ENCODE measurements at places on chromosomes 2 and 18. TPM values are rescaled to one million over a fixed set of nuclear protein-coding genes. Genes with fewer than 3 reads are reported as not detected.

The NT5DC4 gene
- total RNA-seq, result not detected

The KCNIP3 gene
- total RNA-seq, result not detected

The ZNF519 gene
- total RNA-seq, result 14.4 TPM

DNA sequence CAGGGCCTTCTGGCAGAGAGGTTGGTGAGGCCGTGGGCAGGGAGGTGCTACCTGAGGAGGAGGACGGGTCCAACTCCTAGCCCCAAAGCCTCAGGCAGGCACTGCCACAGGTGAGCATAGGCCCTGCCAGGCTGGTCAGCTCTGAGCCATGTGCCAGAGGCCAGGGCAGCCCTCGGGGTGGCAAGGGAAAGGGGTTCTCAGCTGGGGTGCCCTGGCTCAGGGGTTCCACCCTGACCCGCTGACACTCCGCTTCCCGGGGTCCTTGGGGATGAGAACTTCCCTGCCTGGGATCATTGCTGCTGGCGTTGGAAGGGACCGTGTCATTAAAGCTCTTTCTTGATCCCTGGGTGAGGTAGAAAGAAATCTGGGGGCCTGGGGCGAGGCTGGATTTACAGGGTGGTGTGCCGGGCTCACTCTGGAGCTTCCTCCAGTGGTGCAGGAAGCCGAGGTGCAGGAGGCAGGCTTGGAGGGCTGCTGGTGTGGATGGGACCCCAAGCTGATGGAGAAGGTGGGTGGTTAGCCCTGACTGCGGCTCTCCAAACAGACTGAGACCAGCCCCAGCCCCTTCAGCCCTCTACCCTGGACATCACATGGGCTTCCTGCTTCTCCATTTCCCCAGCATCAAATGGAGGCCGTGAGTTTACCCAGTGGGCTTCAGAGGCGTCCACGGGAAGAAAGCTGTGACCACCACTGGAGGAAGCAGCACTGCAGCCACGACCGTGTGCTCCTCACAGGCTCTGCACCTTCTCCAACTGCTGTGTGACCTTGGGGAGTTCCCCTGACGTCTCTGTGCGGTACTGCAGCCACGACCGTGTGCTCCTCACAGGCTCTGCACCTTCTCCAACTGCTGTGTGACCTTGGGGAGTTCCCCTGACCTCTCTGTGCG lies 295.2 kb downstream of the NDUFA10 start:
- no peaks in the 10 kb centered on the region for H3K36me3 ChIP-seq
- no peaks in the 10 kb centered on the region for H3K27me3 ChIP-seq
- H3K4me1 ChIP-seq, result no peaks in the 10 kb centered on the region
- no peak overlapping the region for H3K27ac ChIP-seq
- DNase-seq, result no peak

DNA sequence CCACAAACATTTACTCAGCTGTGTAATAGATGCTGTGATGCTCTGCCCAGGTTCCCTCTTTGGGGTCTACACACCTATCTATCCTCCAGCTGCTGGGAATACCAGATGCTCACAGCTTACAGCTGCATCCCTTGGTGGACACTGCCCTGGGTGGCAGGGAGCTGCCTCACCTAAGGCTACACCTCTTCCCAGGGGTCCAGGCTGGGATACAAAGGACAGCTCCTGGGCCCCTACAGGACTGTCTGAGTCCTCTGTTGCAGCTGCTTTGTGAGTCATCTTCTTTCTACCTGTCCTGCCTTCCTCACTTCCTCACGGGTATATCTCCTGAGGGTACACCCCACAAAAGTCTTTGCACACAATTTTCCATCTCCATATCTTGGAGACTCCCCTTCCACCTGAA lies 27.6 kb downstream of the THNSL2 start:
- no peak overlapping the region for H3K27ac ChIP-seq
- no peak overlapping the region for H3K4me3 ChIP-seq
- no peak for DNase-seq
- H3K4me1 ChIP-seq, result peaks cover 7% of the 10 kb centered on the region

DNA sequence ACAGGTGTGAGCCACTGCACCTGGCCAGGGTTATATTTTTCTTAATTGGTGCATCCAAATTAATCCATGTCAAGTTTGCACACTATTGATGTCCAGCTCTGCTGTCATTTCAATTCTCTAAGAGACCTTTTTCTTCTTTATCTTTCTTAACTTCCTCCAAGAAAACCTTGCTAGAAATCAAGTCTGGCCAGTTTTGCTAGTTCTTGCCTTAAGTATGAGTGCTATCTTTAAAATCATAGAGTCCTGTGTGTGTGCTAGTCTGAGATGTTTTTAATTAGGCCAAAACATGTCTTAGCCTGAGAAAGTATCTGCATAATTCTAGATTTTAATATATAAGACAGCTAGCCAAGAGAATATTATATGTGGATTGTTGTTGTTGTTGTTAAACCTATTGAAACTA lies 56.2 kb upstream of the SLC39A10 start:
- H3K36me3 ChIP-seq, result peaks cover 10% of the 10 kb centered on the region
- H3K27ac ChIP-seq, result no peak overlapping the region
- H3K27me3 ChIP-seq, result no peaks in the 10 kb centered on the region
- no peak for DNase-seq
- peaks cover 1% of the 10 kb centered on the region for H3K4me1 ChIP-seq

- no peaks in the 10 kb centered on the region for H3K4me1 ChIP-seq
- H3K27ac ChIP-seq, result no peak overlapping the region
- no peak for DNase-seq
- no peaks in the 10 kb centered on the region for H3K36me3 ChIP-seq
- H3K4me3 ChIP-seq, result no peak overlapping the region
These were observed 149.6 kb upstream of the SH3BP4 start for GRCh38 chr2:234802071-234802844.

GRCh38 chr18:22921772-22922171 lies 11.4 kb upstream of the RBBP8 start:
- no peaks in the 10 kb centered on the region for H3K4me1 ChIP-seq
- no peak overlapping the region for H3K27ac ChIP-seq
- H3K4me3 ChIP-seq, result no peak overlapping the region
- H3K27me3 ChIP-seq, result peaks cover 8% of the 10 kb centered on the region
- no peaks in the 10 kb centered on the region for H3K36me3 ChIP-seq

GRCh38 chr2:204628926-204629712 lies 83.8 kb downstream of the PARD3B start:
- no peak overlapping the region for H3K4me3 ChIP-seq
- no peak overlapping the region for H3K27ac ChIP-seq

- H3K36me3 ChIP-seq, result no peaks in the 10 kb centered on the region
- H3K4me3 ChIP-seq, result no peak overlapping the region
- DNase-seq, result no peak
- no peak overlapping the region for H3K27ac ChIP-seq
These were observed 315.7 kb downstream of the KCNS3 start for GRCh38 chr2:18194161-18194560.

GRCh38 chr18:34834897-34835296 lies 124.8 kb downstream of the DTNA start:
- no peak overlapping the region for H3K4me3 ChIP-seq
- no peak overlapping the region for H3K27ac ChIP-seq
- no peaks in the 10 kb centered on the region for H3K27me3 ChIP-seq
- H3K4me1 ChIP-seq, result peaks cover 9% of the 10 kb centered on the region
- H3K36me3 ChIP-seq, result peaks cover 4% of the 10 kb centered on the region

DNA sequence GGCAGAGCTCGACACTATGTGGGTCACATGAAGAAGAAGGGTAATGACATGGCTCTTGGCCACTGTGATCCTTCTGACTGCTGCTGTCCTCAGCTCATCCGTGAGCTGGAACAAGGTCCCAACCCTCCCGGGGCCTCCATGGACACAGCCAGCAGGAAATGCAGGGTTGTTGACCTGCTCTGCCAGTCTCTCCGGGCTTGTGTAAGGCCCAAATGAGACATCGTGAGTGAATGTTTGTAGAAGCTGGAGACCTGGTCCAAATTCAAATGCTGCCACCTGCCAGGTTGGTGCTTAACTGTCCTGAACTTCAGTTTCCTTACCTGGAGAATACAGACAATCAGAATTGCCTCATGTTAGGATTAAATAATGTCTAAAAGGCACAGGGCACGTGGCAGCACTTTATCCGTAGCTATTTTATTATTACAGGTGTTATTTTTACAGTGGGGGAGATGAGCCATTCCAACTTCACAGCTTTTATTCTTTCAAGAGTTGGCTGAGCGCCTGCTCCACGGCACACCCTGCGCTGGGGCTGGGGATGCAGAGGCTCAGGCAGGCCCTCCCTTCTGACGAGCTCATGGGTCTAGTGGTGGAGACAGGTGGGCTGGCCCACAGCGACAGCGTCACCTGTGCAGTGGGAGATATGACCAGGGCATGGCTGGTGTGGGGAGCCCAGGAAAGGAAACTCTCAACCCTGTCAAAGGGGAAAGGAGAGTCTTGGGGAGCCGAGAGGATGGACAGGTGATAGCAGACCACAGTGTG lies 15.1 kb downstream of the ARHGEF4 start:
- H3K27ac ChIP-seq, result no peak overlapping the region
- no peaks in the 10 kb centered on the region for H3K4me1 ChIP-seq
- no peaks in the 10 kb centered on the region for H3K36me3 ChIP-seq
- no peaks in the 10 kb centered on the region for H3K27me3 ChIP-seq
- no peak overlapping the region for H3K4me3 ChIP-seq
- DNase-seq, result no peak

DNA sequence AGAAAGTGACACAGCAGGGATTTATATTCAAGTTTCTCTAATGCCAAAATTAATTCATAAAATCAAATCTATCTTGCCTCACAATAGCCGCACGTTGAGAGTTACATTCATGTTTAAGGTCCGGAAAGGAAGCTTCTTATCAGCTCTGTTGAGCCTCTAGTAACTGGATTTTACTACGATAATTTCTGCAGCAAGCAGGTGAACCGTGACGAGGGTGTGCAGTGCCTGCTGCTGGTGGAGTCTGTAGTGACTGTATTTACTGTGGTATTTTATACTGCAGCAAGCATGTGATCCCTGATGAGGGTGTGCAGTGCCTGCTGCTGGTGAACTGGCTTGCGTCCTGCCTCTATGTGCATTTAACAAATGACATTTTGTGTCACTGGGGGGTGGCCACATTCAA lies 120.0 kb downstream of the SNTG2 start:
- H3K27me3 ChIP-seq, result no peaks in the 10 kb centered on the region
- no peaks in the 10 kb centered on the region for H3K4me1 ChIP-seq
- no peak overlapping the region for H3K27ac ChIP-seq

- H3K4me3 ChIP-seq, result peak overlapping the region; percentile 37
- H3K27ac ChIP-seq, result no peak overlapping the region
- peaks cover 6% of the 10 kb centered on the region for H3K4me1 ChIP-seq
- H3K36me3 ChIP-seq, result no peaks in the 10 kb centered on the region
- peaks cover 48% of the 10 kb centered on the region for H3K27me3 ChIP-seq
These were observed 32.6 kb upstream of the NPC1 start for GRCh38 chr18:23618862-23619387.

DNA sequence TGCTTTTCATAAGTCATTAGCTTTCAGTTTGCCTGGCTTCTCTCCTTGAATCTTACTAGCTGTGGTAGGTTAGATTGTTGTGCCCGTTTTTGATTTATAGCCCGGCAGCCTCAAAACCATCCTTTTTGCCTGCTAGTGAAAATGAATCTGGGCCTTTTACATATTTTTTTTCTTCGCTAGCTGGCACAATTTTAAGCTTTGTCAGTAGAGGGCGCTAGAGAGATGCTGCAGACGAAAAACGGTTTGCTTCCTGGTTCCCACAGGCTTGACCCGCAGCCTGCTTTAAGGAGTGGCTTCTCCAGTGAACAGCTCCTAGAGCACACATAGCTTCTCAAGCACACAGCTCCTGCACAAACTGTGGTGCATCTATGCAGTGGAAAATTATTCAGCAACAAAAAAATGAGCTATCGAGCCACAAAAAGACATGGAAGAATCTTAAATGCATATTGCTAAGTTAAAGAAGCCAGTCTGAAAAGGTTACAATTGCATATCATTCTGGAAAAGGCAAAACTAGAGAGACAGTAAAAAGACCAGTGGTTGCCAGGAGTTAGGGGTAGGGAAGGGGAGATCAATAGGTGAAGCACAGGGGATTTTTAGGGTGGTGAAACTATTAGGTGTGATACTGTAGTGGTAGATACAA lies 47.9 kb downstream of the E2F6 start:
- no peaks in the 10 kb centered on the region for H3K4me1 ChIP-seq
- no peaks in the 10 kb centered on the region for H3K36me3 ChIP-seq
- no peak overlapping the region for H3K4me3 ChIP-seq
- no peak overlapping the region for H3K27ac ChIP-seq

DNA sequence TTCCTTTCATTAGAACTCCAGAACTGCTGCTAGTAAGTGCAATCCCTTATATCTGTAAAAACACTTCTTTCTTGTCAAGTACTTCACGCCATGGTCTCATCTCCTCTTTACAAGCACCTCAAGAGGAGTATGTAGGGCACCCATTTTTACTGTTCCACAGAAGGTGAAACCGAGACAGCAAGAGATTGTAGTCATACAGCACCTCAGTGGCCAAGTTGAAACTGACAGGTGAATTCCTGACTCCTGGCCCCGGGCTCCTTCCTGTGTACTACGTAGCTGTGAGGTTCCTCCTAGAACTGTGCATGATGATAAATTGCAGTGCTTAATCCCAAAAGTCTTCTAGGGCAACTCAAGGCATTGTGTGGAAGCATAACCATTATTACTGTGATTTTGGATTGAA lies 131.5 kb upstream of the MEIS1 start:
- DNase-seq, result no peak
- H3K27me3 ChIP-seq, result no peaks in the 10 kb centered on the region
- H3K36me3 ChIP-seq, result no peaks in the 10 kb centered on the region
- H3K27ac ChIP-seq, result no peak overlapping the region

- H3K36me3 ChIP-seq, result no peaks in the 10 kb centered on the region
- H3K4me1 ChIP-seq, result no peaks in the 10 kb centered on the region
- H3K27ac ChIP-seq, result no peak overlapping the region
- no peak for DNase-seq
- peaks cover 11% of the 10 kb centered on the region for H3K27me3 ChIP-seq
- H3K4me3 ChIP-seq, result no peak overlapping the region
These were observed 709.5 kb upstream of the ACVR2A start for GRCh38 chr2:147135376-147135775.

DNA sequence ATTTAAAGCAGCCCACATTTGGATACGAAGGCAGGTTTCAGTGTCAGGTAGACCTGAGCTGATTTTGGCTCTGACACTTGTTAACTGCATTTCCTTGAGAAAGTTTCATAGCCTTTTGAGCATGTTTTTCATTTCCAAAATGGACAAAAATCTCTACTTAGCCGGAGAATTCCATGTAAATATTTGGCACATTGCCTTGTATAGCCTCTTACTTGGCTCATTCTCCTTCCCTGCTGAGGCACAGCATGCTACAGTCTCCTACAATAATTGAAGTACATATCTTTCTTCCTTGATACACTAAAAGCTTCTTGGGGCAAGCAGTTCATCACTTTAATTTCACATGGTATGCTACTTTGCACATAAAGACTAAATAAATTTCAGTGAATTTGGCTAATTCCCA lies 772.2 kb upstream of the CHAC2 start:
- no peaks in the 10 kb centered on the region for H3K4me1 ChIP-seq
